H4 (cell line): ENCODE measurements at places on chromosomes 2 and 18. TPM values are rescaled to one million over a fixed set of nuclear protein-coding genes. Genes with fewer than 3 reads are reported as not detected.

Gene TCF23
- total RNA-seq: not detected in 2 replicates

Gene AGXT
- total RNA-seq: not detected in 2 replicates

Gene KIF5C
- 1.7 and 2.6 TPM in 2 replicates for total RNA-seq

Gene EFHD1
- total RNA-seq: 0.31 and 3.7 TPM in 2 replicates

Gene OBSL1
- total RNA-seq: 51.9 and 67.4 TPM in 2 replicates

Gene SFTPB
- total RNA-seq: not detected in 2 replicates

Gene LRRTM4
- total RNA-seq: 0.90 and 1.1 TPM in 2 replicates

Gene EFR3B
- total RNA-seq: 0.19 and 0.21 TPM in 2 replicates

Gene PROM2
- total RNA-seq: 0.10 and 0.35 TPM in 2 replicates

Gene DNAJC5G
- total RNA-seq: not detected in 2 replicates

Gene PSMG2
- total RNA-seq: 142 and 149 TPM in 2 replicates

Gene LTBP1
- total RNA-seq: 3.1 and 4.8 TPM in 2 replicates

Gene TP53I3
- total RNA-seq: 4.9 and 5.1 TPM in 2 replicates

Gene GPD2
- total RNA-seq: 72.2 and 84.6 TPM in 2 replicates

Gene DAW1
- not detected in 2 replicates for total RNA-seq

Gene NAT8
- not detected in 2 replicates for total RNA-seq

Gene NEU2
- total RNA-seq: not detected in 2 replicates

Gene EMILIN2
- 3.0 and 3.8 TPM in 2 replicates for total RNA-seq

Gene PPP1R1C
- 3.3 TPM in 2 replicates for total RNA-seq

Gene FOXD4L1
- not detected in 2 replicates for total RNA-seq

Gene RTP5
- not detected in 2 replicates for total RNA-seq

Gene IL36B
- not detected in 2 replicates for total RNA-seq

Gene AQP12B
- total RNA-seq: not detected in 2 replicates

Gene LAMA1
- total RNA-seq: 3.2 and 4.7 TPM in 2 replicates

Gene ANTXR1
- total RNA-seq: 27.4 and 34.5 TPM in 2 replicates

Gene GPR55
- 0.66 and 0.87 TPM in 2 replicates for total RNA-seq

Gene C2orf80
- total RNA-seq: not detected in 2 replicates

Gene CNGA3
- total RNA-seq: not detected in 2 replicates

Gene HJURP
- total RNA-seq: 83.4 and 105 TPM in 2 replicates

Gene VIT
- total RNA-seq: 2.4 and 3.6 TPM in 2 replicates

Gene CAPN14
- total RNA-seq: 0.14 TPM in 1 of 2 replicates, not detected in the other

Gene CPO
- total RNA-seq: 0.39 TPM in 1 of 2 replicates, not detected in the other

Gene GNAL
- total RNA-seq: 17.3 and 19.2 TPM in 2 replicates

Gene UGT1A3
- not detected in 2 replicates for total RNA-seq

Gene NGEF
- 1.3 and 3.3 TPM in 2 replicates for total RNA-seq

Gene DSG1
- 0.02 TPM in 1 of 2 replicates, not detected in the other for total RNA-seq

Gene FEV
- total RNA-seq: not detected in 2 replicates
